Thoracic aorta endothelial cell (primary cell): ENCODE measurements at places on chromosomes 1 and 21. TPM values are rescaled to one million over a fixed set of nuclear protein-coding genes. Genes with fewer than 3 reads are reported as not detected.

KRTAP10-10 gene
- not detected in 2 replicates for total RNA-seq

TMIGD3 gene
- 0.27 TPM in 1 of 2 replicates, not detected in the other for total RNA-seq

ELAPOR1 gene
- 0.53 and 1.0 TPM in 2 replicates for total RNA-seq

FRRS1 gene
- 2.0 and 2.7 TPM in 2 replicates for total RNA-seq

ASAP3 gene
- 5.2 and 9.7 TPM in 2 replicates for total RNA-seq

TAS1R1 gene
- 0.07 TPM in 1 of 2 replicates, not detected in the other for total RNA-seq

DCST2 gene
- 0.29 TPM in 1 of 2 replicates, not detected in the other for total RNA-seq

SRSF10 gene
- total RNA-seq, result 157 and 159 TPM in 2 replicates

ZNF496 gene
- total RNA-seq, result 34.4 and 43.5 TPM in 2 replicates

AMY1C gene
- total RNA-seq, result not detected in 2 replicates

LCE3E gene
- total RNA-seq, result not detected in 2 replicates

SLC44A3 gene
- total RNA-seq, result 0.14 and 1.1 TPM in 2 replicates

AMY2B gene
- total RNA-seq, result 1.6 and 2.9 TPM in 2 replicates

LCE2C gene
- total RNA-seq, result not detected in 2 replicates

BRDT gene
- not detected in 2 replicates for total RNA-seq

OR2L2 gene
- total RNA-seq, result not detected in 2 replicates

FMO5 gene
- total RNA-seq, result 0.93 and 1.1 TPM in 2 replicates

CRNN gene
- not detected in 2 replicates for total RNA-seq

TYW3 gene
- total RNA-seq, result 25.7 and 26.1 TPM in 2 replicates

OTUD7B gene
- 19.0 and 22.3 TPM in 2 replicates for total RNA-seq

OPRD1 gene
- total RNA-seq, result not detected in 2 replicates

UBL4B gene
- total RNA-seq, result not detected in 2 replicates

SPRR5 gene
- not detected in 2 replicates for total RNA-seq

ZNF593OS gene
- total RNA-seq, result not detected in 2 replicates

MPZ gene
- 1.2 and 1.3 TPM in 2 replicates for total RNA-seq

PRR9 gene
- total RNA-seq, result not detected in 2 replicates

KRTAP13-2 gene
- total RNA-seq, result not detected in 2 replicates

RGS16 gene
- total RNA-seq, result 0.13 TPM in 1 of 2 replicates, not detected in the other

FCGR1A gene
- total RNA-seq, result not detected in 2 replicates

KCNA2 gene
- total RNA-seq, result not detected in 2 replicates

F11R gene
- 110 and 113 TPM in 2 replicates for total RNA-seq

YTHDF2 gene
- total RNA-seq, result 101 and 120 TPM in 2 replicates

DNTTIP2 gene
- 64.3 and 68.0 TPM in 2 replicates for total RNA-seq

BMP8A gene
- total RNA-seq, result 0.14 TPM in 1 of 2 replicates, not detected in the other

HOOK1 gene
- total RNA-seq, result under 0.01 TPM in 1 of 2 replicates, not detected in the other
